Right ventricle myocardium superior (tissue), 1 donor: ENCODE measurements at places on chromosomes 2 and 18.

DNA sequence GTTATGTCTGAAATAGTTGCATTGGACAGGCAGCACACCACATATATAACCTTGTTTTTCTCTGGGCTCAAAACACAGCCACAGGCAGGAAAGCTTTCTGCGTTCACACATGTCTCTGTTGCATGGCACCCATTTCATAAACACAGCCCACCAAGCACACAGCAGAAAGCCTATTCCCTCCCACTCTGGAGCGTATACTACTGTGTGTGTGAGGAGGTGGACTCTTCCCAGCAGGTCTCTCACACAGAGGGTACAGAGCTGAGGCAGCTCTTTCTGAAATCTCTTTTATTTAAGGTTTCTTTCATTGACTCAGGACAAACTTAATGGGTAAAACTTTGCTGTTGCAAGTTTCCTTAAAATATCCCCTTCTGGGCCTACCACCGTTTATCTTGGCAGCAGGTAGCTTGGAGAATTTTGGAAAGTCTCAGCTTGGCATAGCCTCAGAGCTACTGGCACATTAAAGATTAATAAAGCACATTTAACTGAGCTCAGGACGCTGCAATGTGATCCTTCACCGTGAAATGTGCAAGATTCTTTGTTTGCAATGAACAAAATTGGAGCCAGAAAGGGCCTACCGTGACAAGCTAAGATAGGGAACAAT, 105.1 kb upstream of the NCKAP5 start:
- DNase-seq, result no peak

DNA sequence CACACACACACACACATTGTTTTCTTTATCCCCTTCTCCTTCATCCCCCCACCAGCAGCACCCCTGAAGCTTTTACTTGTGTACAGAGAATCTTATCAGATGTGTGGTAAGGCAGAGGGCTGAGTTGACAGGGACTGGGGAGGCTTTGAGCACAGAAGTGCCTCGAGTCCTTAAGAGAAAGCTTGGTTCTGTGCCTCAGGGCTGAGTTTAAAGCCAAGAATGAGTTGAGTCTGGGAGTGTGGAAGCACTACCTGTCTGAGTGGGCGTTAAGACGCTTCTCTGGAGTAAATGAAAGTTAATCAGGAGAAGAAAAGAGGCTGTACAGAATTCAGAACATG, 2.7 kb downstream of the ID2 start:
- DNase-seq, result no peak

GRCh38 chr2:124702777-124703176, 677.7 kb downstream of the CNTNAP5 start:
- no peak for DNase-seq

DNA sequence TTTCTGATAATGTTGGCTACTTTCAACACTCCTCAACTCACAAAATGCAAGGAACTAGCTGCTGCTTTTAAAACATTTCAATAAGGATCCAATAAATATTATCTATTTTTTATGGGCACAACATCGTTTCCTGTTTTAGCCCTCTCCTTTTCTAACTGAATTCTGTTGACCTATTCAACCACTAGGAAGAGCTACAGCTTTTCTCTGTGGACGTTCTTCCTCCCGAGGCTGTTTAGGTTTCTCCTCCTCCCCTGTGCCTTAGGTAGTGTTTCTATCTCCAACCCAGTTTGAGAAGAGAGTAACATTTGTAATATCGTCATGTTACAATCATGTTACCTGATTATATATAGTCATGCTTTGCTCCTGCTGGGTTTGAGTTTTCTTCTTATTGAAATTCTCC, 91.3 kb upstream of the ITGB6 start:
- DNase-seq, result no peak
